Ascending aorta (tissue), 2 donors: ENCODE measurements at places on chromosomes 12 and 14.

DNA sequence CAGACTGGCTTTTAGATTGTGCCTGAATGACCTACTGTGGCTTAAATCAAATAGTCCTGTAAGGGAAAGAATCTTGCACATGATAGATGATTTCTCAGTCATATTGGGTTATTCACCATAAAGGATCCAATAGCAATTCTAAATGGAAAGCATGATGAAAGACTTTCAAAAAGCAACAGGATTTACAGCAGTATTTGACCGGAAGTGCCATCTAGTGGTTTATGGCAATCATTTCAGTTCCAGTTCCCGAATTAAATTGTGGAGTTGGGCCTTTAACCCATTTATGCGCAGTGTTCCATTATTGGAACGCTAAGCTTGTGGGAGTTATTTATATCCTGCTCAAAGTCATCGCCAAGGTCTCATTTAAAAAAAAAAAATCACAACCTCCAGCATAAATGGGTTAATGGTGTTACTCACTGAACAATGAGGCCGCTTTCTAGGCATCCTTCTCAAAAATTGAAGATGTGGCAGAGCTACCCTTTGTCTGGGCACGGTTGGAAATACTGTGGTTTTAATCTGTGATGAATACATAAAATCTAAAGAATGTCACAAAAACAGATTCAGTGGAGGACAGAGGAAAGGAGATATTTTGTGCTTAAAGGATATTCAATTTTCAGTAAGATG lies 60.8 kb upstream of the REP15 start:
- H3K36me3 ChIP-seq = no peaks in the 10 kb centered on the region
- H3K4me1 ChIP-seq = peaks cover 4% of the 10 kb centered on the region
- no peak for DNase-seq
- no peak overlapping the region for H3K27ac ChIP-seq
- no peak overlapping the region for H3K4me3 ChIP-seq

GRCh38 chr14:37890095-37890494 lies 294.7 kb downstream of the TTC6 start:
- H3K27me3 ChIP-seq = no peaks in the 10 kb centered on the region
- no peaks in the 10 kb centered on the region for H3K4me1 ChIP-seq
- H3K36me3 ChIP-seq = no peaks in the 10 kb centered on the region

DNA sequence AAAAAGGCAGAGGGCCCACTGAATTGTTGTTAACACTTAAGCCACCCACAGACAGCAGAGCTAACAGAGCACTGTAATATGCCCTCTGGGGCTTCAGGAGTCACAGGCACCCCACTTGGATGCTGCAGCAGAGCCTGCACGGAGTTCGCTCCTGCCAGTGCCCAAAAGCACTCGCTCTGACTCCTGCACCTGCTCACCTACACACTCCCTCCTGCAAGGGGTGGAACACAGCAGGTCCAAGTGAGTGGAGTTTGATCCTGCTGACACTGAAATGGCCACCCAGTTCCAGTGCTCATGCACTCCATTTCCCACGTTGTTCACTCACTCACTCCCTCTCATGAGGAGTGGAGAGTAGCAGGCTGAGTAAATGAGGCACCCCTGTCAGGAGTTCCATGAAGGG lies 68.8 kb downstream of the OSBPL8 start:
- peaks cover 6% of the 10 kb centered on the region for H3K36me3 ChIP-seq
- H3K4me1 ChIP-seq = no peaks in the 10 kb centered on the region
- no peak overlapping the region for H3K27ac ChIP-seq
- no peak overlapping the region for H3K4me3 ChIP-seq

GRCh38 chr14:20707622-20708021 lies 19.1 kb downstream of the ANG start:
- H3K27me3 ChIP-seq = no peaks in the 10 kb centered on the region
- no peak overlapping the region for H3K4me3 ChIP-seq
- peak overlapping the region; percentile 0 for H3K27ac ChIP-seq
- H3K36me3 ChIP-seq = no peaks in the 10 kb centered on the region

DNA sequence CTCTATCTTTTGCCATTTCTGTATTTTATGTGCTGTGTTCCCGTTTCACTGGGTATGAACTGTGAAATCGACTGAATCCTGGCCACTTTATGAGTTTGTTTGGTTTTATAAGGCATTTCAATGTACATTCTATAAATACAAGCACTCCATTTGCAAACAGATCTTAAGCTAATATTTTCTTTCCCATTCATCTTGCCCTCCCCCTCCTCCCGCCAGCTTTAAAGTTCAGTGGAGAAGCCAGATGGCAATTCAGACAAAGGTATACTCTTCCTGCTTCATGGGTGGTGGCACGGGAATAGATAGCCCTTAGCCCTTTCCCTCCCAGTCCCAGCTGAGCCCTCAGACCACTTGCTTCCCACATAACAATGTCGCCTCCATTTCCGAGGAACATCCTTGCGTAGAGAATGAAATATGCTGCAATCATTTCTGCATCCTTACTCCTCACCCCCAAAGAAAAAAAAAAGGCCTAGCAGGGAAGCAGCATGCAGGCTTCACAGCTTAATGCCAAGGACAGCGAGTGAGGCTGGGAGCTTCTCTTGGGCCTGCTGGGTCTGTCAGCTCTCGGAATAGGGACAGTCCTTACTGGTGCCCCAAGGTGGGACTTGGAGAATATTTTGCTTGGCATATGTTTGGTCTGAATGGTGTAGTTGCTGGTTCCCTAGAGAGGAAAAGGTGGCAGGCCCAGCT lies 52.8 kb upstream of the SRSF5 start:
- H3K27me3 ChIP-seq = no peaks in the 10 kb centered on the region
- H3K36me3 ChIP-seq = peaks cover 25% of the 10 kb centered on the region
- no peak overlapping the region for H3K27ac ChIP-seq
- DNase-seq = no peak

DNA sequence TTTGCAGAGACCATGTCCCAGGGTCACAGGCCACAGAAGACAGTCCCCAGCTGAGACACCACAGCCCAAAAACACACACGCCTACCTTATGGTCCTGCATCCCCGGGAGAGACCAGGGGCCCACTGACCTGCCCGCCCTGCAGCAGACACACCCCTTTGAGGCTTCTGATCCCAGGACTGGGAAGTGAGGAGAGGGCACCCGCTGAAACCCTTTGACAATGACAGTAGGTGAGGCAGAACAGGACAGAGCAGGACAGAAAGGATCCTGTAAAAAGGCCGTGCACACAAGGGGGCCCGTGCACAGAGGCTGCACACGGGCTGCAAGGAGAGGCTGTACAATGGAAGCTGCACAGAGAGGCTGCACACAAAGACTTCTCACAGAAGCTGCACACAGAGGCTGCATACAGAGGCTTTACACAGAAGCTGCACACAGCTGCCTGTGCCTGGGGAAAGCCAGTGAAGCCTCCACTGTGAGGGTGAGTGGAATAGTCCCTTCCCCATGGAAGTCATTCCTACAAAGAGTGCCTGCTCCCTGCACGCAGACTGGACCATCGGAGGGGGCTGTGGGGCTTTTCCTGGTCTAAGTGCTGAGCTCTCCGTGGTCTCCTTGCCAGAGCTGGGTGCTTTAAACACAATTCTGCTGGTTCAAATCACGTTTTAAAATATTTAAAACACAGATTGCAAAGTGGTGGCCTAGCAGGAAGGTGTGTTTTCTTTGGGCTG lies 16.6 kb upstream of the SFSWAP start:
- no peaks in the 10 kb centered on the region for H3K4me1 ChIP-seq
- no peaks in the 10 kb centered on the region for H3K27me3 ChIP-seq
- peak; percentile 41 for DNase-seq
- no peaks in the 10 kb centered on the region for H3K36me3 ChIP-seq
